ENCODE measurements at places on chromosomes 16 and 17.

DNA sequence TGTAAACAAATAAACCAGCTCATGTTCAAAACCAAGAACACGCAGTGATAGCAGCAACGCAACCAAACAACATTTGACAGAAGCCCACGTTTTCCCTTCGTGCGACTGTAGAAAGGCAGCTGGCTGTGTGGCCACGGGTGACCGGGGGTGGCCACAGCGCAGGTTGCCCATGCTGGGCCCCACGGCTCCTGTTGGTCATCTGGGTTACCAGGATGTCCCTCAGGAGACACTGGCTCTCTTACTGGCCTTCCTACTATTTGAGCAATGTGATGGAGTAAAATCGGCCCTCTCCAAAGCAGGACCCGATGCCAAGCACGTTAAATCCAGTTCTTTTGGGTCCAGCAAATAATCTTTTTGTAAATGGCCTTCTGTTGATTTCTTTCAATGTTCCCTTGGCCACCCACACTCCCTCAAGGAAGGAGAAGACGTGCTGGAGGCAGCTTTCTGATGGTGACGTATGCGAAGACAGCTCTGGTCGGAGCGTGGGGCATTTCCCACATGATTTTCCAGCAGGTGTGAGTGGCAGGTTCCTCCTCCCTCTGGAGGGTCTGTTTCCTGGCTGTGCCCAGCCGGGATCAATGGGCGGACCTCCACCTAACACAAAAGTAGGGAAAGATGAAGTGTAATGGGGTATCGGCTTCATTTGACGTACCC is 143.1 kb upstream of the CHMP6 start:
- DNase-seq: no peak

- no peak for DNase-seq
Observed at GRCh38 chr17:6323626-6324356, 111.1 kb downstream of the AIPL1 start.

- DNase-seq: no peak
Observed at GRCh38 chr17:77753691-77754245, 204.7 kb upstream of the TNRC6C start.

- peak; percentile 92 for DNase-seq
Observed at GRCh38 chr17:63827002-63827800, at the start of the genes FTSJ3 and PSMC5. FTSJ3 (minus strand) TSS chr17:63827663; CDS start chr17:63826902, 761 bp downstream. PSMC5 (plus strand) TSS chr17:63827431; CDS start chr17:63827491, 60 bp downstream.

GRCh38 chr17:37147301-37147812 is 198.6 kb downstream of the AATF start:
- no peak for DNase-seq

DNA sequence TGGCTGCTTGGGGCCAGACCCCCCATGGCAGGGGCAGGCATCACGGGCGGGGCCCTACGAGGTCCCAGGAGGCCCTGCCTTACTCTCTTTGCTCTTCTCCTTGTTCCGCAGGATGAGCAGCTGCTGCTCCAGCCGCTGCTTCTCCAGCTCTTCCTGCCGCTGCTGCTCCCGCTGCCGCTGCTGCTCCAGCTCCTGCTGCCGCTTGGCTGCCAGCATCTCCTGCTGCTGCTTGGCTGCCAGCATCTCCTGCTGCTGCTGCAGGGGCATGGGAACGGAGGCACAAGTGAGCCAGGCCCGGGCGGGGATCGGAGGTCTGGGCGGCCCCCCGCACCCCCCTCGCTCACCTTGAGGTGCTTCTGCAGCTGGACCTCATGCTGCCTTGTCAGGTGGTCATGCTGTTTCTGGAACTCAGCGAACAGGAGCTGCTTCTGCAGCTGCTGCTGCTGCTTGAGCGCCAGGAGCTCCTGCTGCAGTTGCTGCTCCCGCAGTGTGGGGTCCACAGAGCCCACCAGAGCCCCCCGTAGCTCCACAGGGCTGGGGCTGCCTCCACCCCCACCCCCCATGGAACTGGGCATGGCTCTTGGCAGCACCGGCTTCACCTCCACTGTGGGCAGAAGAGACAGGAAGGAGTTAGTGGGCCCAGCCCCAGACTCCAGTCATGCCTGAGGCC is 22.8 kb downstream of the G6PC3 start:
- no peak for DNase-seq

- DNase-seq: no peak
Observed at GRCh38 chr16:69821844-69822173, 59.7 kb downstream of the WWP2 start.

GRCh38 chr16:49464877-49465504 is 91.4 kb downstream of the C16orf78 start:
- DNase-seq: peak; percentile 37

GRCh38 chr16:83626676-83627075 is 181.1 kb upstream of the HSBP1 start:
- no peak for DNase-seq

- no peak for DNase-seq
Observed at GRCh38 chr17:64250233-64250835, 12.7 kb downstream of the TEX2 start.

DNA sequence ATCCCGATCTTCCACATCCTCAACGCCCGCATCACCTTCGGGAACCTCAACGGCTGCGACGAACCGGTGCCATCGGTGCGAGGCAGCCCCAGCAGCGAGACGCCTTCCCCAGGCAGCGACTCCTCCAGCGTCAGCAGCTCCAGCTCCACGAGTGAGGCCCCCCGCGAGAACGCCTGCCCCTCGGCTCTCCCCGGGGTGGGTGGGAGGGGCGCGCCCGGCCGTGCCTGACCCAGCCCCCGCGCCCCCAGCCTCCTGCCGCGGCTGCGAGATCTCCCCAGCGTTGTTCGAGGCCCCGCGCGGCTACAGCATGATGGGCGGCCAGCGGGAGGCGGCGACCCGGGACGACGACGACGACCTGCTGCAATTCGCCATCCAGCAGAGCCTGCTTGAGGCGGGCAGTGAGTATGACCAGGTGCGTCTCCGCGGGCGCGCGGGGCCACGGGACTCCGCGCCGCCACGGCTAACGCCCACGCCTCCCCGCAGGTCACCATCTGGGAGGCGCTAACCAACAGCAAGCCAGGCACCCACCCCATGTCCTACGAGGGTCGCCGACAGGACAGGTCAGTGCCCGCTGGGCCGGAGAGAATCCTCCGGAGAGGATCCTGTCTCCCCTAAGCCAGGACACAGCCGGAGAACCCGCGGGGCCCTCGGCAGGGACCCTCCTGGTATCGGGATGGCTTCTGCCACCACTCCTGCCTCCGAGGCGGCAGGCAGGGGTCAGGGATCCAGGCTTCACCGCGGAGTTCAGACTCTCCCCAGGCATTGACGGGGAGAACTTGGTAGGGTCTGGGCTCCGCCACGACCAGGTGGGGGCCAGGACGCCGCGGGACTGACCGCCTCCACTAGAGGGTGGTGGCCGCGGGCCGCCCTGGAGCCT is 10.1 kb downstream of the CORO6 start:
- no peak for DNase-seq

DNA sequence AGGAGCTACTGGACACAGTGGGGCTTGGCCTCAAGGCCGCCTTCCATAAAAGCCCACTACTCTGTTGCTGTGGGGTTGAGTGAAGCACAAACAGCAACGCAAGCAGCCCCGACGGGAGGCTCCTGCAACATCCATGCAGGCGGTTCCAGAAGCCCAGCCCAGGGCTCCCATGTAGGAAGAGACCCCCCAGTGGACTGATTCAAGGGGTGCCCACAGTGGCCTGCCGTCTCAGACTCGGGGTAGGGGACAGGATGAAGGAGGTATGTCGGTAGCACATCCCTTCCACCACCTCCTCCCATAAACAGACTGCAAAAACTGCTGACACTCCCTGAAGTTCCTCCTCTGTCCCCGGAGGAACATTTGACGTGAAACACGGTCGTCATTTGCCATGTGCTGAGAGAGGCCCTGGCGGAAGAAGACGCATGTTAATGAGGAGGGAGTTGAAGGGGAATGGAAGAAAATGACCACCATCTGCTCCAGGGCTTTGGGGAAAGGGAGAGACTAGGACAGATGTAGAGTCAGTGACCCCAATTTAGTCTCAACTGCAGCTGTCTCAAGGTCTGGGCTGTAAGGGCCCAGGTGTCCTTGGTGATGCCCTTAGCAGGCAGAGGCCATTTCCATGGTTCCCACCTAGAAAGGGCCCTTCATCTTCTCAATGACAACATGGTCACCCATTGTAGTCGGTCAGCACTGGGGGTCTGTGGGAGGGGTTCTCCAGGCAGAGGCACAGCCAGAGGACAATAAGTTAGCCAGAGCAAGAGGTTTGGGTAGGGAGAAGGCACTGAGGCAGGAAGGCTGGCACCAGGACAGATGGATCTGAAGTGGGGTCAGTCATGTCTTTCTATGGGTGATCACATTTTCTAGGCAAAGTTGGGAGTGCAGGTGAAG is 200.6 kb downstream of the CPPED1 start:
- no peak for DNase-seq

GRCh38 chr16:86625029-86625428 is 46.7 kb downstream of the FOXL1 start:
- DNase-seq: no peak

GRCh38 chr17:39702901-39703893 is 3.3 kb downstream of the ERBB2 start:
- DNase-seq: no peak

DNA sequence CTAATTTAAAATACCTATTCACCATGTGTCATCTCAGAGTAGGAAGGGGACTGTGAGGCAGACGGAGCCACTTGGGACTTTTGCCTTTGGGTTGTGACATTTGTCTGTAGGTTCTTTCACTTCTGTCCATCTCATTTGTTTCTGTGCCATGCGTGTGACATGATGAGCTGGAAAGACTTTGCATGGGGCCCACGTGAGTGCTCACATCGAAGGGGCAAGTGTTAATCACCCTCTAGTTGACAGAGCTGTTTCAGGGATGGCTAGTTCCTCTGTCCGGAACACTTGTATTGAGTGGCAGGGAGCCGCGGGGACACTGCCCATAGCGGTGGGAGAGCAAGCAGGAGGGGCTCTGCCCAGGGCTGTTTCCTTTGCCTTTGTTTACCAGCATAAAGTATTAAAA is 112.0 kb downstream of the RPTOR start:
- no peak for DNase-seq

DNA sequence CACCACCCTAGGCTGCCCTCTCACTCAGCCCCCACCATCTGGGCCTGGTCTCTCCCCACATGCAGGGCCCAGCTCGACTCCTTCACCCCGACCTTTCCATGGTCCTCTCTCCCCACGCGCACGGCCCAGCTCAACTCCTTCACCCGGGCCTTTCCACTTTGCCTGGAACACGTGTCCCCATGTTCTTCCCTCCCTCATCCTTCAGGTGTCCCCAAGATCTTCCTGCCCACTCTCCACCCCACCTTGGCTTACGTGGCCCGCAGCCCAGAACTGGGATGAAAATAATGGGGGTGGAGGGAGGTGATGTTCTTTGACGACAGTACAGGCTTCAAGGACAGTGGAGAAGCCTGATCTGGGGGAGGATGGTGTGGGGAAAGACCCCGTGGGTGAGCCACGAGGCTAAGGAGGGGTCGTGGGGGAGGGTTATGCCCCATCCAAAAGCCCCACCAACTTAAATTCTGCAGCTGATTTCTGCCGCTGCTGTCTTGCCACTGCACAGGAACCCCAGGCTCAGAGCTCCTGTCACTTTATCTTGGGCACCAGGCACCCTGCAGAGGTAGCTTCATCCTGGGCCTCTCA is 9.9 kb upstream of the MEAK7 start:
- DNase-seq: no peak

DNA sequence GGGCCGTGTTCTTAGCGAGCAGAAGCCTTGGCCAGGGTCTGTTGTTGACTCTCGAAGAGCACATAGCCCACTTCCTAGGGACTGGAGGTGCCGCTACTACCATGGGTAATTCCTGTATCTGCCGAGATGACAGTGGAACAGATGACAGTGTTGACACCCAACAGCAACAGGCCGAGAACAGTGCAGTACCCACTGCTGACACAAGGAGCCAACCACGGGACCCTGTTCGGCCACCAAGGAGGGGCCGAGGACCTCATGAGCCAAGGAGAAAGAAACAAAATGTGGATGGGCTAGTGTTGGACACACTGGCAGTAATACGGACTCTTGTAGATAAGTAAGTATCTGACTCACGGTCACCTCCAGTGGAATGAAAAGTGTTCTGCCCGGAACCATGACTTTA is 18.5 kb downstream of the RSPRY1 start:
- no peak for DNase-seq

DNA sequence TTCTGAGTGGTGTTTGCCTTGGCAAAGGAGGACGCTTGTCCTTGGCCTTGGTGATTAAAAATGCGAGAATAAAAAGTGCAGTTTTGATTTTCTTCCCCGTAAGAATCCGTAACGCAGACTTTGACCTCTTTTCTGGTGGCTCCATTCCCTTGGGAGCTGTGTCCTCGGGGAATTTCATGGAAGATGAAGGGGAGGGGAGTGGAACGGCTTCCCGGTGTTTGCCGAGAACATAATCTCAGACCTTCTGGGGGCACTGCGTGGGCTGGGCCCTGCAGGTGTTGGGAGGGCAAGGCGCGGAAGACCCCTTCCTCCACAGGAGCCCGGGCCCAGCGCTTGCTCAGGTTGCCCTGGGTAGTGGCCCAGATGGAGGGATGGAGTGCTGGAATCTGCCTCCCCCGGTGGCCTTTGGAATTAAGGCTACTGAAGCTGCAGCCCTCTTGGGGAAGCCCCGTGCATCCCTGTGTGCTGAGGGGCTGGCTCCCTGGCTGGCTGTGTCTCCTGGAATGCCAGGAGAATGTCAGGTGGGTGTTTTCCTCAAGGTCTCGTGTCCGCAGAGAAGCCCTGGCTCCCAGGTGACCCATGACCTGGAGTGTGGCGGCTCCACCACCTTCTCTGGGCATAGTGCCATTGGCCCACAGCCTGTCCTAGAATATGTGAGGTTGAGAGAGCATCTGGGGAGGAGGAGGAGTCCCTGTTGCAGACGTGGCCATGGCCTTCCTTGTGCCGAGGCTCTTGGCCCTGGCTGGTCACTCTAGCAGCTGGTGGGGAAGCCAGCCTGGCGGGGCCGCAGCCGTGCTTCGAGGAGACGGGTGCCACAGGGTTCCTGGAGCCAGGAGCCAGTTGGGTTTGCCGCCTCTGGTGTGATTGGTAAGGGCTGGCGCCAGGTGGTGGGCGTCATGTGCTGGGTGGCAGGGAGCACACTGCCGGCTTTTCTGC is 3.1 kb downstream of the BAIAP2 start:
- DNase-seq: no peak

DNA sequence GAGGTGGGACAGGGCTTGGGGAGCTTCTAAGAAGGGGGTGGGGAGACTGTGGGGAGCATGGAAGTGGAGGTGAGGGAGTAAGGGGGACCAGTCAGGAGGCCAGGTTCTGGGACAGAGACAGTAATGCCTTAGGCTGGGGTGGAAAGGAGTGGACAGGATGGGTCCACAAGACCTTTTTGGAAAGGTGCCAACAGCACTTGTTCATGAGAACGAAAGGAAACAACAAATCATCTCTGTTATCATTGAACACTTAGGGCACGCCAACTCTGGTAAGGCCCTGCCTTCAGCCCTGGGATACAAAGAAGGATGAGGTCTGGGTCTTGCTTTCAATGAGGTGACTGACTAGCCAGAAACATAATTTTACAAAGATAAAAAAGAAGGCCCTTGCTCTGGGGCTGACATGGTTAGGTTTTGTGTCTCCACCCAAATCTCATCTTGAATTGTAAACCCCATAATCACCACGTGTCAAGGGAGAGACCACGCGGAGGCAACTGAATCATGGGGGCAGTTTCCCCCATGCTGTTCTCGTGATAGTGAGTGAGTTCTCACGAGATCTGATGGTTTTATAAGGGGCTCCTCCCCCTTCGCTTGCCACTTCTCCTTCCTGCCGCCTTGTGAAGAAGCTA is 113.8 kb downstream of the SLC39A11 start:
- no peak for DNase-seq

GRCh38 chr16:83717814-83718213 is 90.0 kb upstream of the HSBP1 start:
- DNase-seq: no peak
